ENCODE measurements at places on chromosomes 5 and 9.

- no peak for DNase-seq
Measured at GRCh38 chr5:127290019-127290945, at the start of gene MEGF10. Gene MEGF10, plus strand, starts transcription at chr5:127290796. Its CDS starts 40,513 bp downstream, at chr5:127331309.

DNA sequence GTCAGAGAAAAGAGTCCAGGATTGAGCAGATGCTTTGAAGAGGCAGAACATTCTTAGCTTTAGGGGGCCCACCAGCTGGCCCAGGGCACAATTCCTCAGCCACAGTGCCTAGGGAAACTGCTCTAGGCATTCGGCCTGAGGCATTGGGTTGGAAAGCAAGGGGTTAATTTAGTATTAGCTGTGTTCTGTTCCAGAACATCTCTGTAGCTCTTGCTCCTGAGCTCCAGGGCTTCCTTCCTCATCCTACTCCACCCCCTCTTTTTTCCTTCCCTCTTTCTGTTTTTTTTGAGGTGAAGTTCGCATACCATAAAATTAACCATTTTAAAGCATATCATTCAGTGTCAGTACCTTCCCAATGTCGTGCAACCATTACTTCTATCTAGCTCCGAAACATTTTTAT lies 74.5 kb upstream of the PANK3 start:
- DNase-seq, result no peak

GRCh38 chr9:33637881-33638280 lies 113.8 kb downstream of the ANKRD18B start:
- no peak for DNase-seq

DNA sequence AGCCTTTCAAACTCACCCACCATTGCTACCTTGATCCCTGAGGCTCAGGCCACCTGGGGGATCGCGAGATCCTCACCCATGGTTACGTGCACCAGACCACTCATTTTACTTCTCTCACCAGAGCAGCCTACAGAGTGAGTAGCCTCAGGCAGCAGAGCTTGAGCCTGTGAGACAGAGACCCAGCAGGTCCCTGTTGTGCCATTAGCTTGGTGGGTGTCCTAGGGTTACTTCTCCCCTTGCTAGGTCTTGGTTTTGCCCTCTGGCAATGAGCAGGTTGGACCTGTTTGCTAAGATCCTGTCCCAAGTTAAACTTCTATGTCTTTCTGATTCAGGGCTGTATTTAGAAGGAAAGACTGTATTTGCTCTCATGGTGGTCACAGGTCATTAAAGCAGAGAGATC lies 21.8 kb downstream of the WHRN start:
- DNase-seq, result no peak

Measured in skeletal muscle cell (primary cell).